ENCODE measurements at places on chromosomes 1 and 21.

- peak; percentile 82 for DNase-seq
These were observed 3.1 kb downstream of the SMIM1 start for GRCh38 chr1:3775490-3776230.

GRCh38 chr1:13775459-13775858 lies 75.5 kb downstream of the PRDM2 start:
- DNase-seq, result no peak

- no peak for DNase-seq
These were observed 54.2 kb upstream of the EEIG2 start for GRCh38 chr1:108505763-108506070.

DNA sequence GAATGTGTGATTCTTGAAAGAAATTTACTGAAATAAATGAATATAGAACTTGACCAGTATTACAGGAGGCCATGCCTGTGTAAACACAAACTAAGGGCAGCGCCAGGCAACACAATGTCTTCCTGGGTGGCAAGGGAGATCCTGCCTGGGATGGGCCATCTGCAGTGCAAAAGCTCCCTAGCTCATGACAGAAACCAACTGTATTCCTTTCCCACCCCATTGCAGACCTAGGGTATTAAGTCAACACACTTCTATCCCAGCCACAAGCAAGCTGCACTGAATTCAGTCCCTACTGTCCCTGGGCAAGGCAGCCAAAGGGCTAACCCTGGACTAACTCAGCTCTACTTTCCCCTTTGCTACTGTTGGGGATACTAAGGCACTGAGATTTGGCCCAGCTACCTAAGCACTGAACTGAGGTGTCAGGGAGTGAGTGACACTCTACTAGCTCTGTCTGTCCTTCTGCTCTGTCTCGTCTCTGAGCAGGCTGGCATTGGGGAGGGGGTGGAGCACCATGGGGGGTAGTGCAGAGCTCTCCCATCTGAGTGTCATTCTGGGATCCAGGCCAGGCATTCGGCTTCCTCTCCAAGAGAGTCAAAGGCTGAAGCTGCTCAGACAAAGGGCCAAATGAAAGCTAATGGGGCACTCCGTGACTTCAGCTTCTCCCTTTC lies 2.5 kb downstream of the INKA2 start:
- no peak for DNase-seq

GRCh38 chr1:64861611-64862010 lies 104.7 kb downstream of the JAK1 start:
- DNase-seq, result no peak

DNA sequence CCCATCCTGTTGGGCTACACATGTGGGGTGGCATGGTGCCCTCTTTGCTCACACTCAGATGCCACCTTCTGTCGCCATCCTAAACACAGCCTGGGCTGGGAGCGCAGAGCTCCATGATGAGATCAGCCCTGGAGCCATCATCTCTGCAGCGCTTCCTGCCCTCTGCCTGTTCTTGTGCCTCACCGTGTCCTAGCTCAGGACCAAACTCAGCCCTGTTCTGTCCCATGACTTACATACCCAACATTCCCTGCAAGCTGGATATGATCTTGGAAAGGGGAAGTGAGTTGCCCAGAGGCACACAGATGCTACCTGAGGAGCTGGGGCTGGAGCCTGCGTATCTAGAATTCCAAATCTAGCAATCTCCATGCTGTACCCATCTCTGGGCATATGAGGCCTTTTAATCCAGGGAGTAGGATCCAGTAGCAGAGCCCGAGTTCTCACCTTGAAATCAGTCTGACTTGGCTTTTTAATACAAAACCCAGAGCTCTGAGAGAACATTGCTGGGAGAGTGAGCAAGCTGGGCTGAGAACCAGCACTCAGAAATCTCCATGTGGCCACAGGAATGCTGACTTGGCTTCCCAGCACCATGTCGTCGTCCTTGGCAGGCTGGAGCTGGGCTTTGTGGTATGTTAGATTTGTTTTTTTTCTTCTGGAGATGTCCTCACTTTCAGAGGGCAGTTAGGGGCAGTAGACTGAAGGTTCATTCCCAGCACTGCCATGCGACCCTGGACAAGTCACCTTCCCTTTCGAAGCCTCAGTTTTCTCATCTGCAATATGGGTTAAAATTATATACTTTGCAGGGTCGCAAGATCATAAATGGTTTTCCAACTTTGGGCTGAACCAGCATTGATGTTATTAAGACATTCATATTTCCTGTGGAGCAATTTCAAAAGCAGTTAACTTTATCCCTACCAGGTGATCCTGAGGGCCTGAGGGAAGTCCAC lies 2.6 kb downstream of the ALPL start:
- DNase-seq, result peak; percentile 70
